Gastrocnemius medialis (tissue), 4 donors: ENCODE measurements at places on chromosomes 11 and 22.

DNA sequence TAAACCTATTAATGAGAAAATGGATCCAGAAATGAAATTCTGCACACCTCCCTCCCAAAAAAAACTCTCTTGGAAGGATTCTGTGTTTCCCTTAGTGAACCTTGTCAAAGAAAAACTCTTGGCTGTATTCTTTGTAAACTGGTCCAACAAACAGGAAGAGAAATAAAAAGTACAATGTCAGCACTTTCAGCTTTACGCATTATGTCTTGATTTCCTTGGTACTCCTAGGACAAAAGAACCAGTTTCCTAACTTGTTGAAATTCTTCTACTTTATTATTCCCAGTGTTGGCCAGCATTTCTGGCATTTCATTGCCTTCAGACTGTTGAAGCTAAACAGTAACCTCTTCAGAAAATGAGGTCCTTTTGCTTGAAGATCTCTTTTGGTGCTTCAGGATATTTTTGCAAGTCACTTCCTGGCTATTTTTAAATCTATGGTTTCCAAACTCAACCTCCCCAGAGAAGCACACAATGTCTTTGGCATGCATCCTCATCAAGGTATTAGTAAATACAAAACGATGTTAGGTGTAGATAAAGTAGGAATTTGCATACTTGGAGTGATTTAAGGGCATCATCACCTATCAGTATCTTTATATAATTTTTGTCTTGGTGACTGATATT lies 342.7 kb downstream of the AASDHPPT start:
- no peak for DNase-seq

GRCh38 chr22:36110306-36110881 lies 50.2 kb downstream of the APOL3 start:
- no peak for DNase-seq

GRCh38 chr22:43442386-43443151 lies 30.8 kb downstream of the MPPED1 start:
- no peak for DNase-seq

DNA sequence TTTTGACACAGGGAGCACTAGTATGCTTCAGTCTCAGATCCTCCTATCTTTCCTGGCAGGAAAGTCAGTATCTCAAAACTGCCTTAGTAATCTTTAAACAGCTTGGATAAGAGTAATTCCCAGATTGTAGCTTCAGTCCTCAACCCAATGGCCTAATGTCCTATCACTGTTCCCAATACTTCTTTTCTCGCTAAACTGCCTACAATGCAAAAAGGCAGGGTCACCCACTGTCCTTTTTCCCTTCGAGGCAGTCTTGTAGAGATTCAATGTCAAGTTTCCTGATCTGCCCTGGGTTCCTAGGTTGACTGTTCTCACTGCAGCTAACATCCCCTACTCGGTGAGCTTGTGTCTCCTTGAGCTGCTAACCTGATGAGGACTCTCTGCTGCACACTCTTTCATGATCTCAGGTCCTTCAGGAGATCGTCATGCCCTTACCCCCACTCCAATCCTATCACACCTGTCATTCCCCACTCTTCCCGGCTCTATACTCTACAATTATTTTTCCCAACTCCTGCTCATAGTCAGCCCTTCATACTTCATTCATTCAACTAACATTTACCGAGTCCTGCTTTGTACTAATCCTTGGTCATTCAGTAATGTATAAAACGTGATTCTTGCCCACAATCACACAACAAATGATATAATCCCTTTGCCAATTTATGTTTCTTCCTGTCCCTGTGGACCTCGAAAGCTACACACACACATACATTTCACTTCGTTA lies 904 bp downstream of the C2CD3 start:
- no peak for DNase-seq

GRCh38 chr22:39135092-39135896 lies 17.2 kb downstream of the CBX7 start:
- no peak for DNase-seq

- no peak for DNase-seq
Measured at GRCh38 chr11:27443227-27443626, 29.4 kb downstream of the LGR4 start.

GRCh38 chr22:43301866-43302265 lies 41.3 kb downstream of the SCUBE1 start:
- DNase-seq: no peak

DNA sequence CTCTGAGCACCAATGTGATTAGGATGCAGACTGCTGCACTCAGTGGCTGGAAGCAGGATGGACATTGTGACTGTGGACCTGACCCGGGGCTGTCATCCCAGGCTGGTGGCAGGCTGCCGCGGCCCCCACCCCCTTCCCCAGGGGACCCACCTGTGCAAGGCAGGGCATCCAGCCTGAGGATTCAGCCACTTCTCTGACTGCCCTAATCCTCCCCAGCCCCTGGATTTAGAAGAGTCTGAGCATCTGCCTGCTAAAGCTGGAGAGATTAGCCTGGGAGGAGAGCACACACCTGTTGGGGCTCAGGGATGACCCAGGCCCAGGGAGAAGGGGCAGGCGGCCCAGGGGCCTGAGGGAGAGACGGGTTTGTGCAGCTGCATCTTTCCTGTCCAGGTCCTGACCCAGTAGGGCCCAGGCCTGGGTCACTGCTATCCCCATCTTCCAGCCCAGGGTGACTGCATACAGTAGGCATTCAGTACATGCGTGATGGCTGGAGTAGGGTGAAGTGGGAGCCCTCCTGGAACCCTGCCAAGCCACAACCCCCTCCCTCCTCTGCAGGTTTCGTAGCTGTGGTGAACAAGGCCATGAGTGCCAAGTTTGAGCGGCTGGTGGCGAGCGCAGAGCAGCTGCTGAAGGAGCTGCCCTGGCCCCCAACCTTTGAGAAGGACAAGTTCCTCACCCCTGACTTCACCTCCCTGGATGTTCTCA lies 12.1 kb downstream of the DPP3 start:
- DNase-seq: no peak

- no peak for DNase-seq
Measured at GRCh38 chr22:41989246-41989645, 9.3 kb upstream of the WBP2NL start.

DNA sequence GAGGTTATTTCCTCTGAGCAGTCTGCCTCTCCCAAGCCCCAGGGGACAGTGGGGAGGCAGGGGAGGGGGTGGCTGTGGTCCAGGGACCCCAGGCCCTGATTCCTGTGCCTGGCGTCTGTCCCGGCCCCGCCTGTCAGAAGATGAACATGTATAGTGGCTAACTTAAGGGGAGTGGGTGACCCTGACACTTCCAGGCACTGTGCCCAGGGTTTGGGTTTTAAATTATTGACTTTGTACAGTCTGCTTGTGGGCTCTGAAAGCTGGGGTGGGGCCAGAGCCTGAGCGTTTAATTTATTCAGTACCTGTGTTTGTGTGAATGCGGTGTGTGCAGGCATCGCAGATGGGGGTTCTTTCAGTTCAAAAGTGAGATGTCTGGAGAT lies 3.1 kb downstream of the PIM3 start:
- peak; percentile 25 for DNase-seq

- no peak for DNase-seq
Measured at GRCh38 chr22:43363315-43364168, 20.4 kb upstream of the SCUBE1 start.

DNA sequence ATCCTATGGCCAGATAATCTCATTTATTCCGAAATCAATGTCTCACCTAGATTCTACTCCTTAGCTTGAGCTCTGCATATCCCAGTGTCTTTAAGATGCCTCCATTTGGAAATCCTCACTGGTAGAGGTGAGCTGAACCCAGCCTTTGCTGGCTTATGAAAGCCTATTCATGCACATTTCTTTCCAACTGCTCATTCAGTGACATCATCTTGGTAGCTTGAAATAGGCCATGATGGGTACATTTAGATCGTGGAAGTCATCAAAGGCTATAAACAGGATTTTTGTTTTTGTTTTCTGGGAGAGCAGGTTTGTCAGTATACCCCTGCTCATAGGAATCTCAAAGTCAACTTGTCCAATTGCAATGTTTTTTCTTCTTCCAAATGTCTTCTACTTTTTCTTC lies 6.0 kb downstream of the NXPE1 start:
- no peak for DNase-seq

DNA sequence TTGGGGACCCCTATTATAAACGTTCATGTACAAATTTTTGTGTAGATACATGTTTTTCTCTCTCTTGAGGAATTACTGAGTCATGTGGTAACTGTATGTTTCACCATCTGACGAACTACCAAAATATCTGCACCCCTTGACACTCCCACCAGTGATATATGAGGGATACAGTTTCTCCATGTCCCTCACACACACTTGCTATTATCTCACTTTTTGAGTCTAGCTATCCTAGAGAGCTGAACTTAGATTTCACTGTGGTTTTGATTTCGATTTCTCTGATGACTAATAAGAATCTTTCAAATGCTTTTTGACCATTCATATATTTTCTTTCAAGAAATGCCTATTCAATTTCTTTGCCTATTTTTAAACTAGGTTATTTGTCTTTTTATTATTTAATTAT lies 200.2 kb downstream of the PGR start:
- DNase-seq: no peak

- no peak for DNase-seq
Measured at GRCh38 chr11:5983443-5983842, 3.3 kb downstream of the OR52L1 start.

- no peak for DNase-seq
Measured at GRCh38 chr11:36463781-36464180, 46.3 kb downstream of the TRAF6 start.

- no peak for DNase-seq
Measured at GRCh38 chr11:44939673-44940395, 10.8 kb downstream of the TP53I11 start.

DNA sequence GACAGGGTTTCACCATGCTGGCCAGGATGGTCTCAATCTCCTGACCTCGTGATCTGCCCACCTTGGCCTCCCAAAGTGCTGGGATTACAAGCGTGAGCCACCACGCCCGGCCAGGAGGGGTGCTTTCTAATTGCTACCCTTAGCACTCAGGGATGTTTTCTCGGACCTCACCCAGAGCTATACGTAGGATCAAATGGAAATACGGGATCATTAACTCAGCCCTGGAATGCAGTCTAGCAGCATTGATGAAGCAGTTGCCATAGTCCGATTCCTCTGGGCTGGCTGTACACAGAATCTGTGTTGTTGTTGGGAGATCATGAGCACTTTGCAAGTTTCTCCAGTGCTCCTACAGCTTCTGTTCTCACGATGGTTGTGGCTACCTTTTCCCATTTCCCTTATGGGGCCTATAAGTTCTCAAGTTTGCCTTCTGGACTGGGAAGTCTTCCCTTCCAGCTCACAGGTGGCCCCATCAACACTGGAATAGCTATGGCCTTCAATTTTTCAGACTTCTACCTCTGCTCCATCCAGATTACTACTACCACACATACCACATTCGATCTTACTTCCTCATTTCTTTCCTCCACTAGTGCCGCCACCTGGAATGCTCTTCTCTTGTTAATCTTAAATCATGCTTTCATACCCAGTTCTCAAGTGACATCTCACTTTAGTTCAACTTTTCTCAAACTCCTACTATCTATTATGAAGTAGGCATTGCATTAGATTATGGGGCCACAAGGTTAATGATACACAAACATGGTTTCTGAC lies 16.1 kb upstream of the PCF11 start:
- DNase-seq: no peak

DNA sequence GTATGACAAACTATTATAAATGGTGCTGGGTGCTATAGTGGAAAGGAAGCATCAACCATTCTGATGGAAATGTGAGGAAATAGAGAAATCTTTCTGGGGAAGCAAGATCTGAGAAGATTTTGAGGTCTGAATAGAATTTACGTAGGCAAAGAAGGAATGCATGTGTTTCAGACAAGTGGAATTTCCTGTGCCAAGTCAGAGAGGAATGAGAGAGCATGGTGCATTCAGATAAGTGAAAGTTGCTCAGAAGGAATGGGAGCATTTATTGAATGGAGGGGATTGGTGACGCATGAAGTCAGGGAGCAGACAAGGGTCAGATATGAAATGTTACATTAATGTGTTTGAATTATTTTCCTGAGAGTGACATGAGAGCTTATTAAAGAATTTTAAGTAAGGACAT lies 725.5 kb downstream of the METTL15 start:
- no peak for DNase-seq

DNA sequence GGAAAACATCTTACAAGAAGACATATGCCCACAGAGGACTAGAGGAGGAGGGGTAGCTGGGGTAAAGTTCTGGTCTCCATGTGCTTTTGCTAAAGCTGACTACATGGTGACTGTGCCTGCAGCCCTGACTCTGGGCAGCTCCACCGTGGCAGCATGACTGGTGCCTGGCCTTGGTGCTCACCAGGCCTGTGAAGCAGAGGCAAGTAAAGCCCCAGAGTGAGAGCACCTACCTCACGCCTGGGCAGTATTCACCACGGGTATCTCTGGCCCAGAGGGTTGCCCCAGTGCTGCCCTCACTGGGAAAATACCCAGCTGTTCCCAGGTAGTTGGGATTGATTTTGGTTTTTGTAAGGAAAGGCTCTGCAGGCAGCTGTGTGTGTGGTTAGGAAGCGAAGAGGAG lies 78.3 kb downstream of the CTTN start:
- DNase-seq: no peak

DNA sequence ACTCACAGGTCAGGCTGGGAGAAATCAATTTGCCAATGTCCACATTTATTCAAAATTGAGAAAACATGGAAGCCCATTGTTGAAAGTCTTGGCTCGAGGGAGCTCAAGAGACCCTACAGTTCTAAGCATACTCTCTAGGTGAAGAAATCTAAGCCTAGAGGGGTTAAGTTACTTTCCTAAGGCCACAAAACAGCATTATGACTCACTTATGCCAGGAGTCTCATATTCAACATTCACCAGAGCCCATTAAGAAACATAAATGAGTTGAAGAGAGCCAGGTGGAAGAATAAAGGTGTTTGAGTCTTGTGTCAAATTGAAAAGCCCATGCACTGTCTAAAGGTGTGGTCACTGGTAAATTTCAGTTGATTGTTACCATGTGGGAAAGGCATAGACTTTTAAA lies 108.1 kb downstream of the INSC start:
- DNase-seq: no peak

- no peak for DNase-seq
Measured at GRCh38 chr11:67153971-67154370, 34.9 kb downstream of the KDM2A start.
